ENCODE measurements at places on chromosomes 2 and 18. TPM values are rescaled to one million over a fixed set of nuclear protein-coding genes. Genes with fewer than 3 reads are reported as not detected.

Gene MAP4K3
- 36.9 TPM for total RNA-seq

Gene ARHGEF33
- total RNA-seq: 0.29 TPM

Gene REG1B
- total RNA-seq: not detected

Gene ZNF519
- total RNA-seq: 3.6 TPM

Gene GALNT3
- total RNA-seq: 0.33 TPM

Gene FLACC1
- total RNA-seq: 2.0 TPM

Gene BUB1
- 65.7 TPM for total RNA-seq

Gene RGPD4
- total RNA-seq: not detected

Gene PCARE
- not detected for total RNA-seq
